LNCaP clone FGC (cell line): ENCODE measurements at places on chromosomes 16 and 17.

- DNase-seq = peak; percentile 77
Observed at GRCh38 chr17:34167354-34167753, 87.7 kb upstream of the CCL2 start.

- DNase-seq = peak; percentile 58
Observed at GRCh38 chr17:16374146-16374938, 6.5 kb upstream of the UBB start.

- DNase-seq = no peak
Observed at GRCh38 chr17:48388955-48389743, 40.9 kb downstream of the SKAP1 start.

DNA sequence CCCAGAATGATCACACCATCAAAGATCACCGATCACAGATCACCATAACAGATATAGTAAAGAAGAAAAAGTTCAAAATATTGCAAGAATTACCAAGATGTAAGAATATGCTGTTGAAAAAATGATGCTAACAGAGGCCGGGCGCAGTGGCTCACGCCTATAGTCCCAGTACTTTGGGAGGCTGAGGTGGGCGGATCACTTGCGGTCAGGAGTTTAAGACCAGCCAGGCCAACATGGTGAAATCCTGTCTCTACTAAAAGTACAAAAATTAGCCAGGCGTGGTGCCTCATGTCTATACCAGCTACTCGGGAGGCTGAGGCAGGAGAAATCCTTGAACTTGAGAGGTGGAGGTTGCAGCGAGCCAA is 53.2 kb downstream of the CPPED1 start:
- no peak for DNase-seq

DNA sequence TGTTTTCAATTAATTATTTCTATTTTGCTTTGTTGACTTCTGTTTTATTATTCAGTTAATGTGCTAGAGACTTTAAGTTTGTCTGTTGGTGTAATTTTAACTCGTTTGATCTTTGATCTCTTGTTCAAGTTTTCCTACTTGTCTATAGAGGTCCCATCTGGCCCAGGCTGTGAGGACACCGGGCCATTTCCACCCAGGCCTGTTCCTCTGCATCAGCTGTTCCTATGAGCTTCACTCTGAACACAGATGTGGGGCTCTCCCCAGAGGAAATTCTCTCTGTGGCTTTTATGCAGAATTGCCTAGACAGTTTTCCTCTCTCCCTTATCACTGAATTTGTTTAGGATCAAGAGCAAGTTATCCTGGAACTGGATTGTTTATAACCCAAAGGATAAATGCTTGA is 44.7 kb downstream of the MYO18A start:
- DNase-seq = no peak

DNA sequence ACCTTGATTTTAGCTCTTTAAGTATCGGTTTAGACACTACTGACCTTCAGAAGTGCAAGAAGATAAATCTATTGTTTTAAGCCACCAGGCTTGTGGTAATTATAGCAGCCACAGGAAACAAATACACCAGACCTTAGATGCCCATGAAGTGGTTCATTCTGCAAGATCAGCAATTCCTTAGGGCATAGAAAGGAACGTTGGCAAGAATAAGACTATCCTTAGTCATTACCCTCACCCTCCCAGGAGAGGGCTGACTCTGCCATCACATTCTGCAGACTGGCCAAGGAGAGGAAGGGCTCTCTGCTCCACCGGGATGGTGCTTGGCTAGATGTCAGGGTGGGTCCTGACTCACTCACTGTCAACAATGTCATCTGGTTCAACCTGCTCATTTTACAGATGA is 14.1 kb upstream of the NDEL1 start:
- DNase-seq = no peak

DNA sequence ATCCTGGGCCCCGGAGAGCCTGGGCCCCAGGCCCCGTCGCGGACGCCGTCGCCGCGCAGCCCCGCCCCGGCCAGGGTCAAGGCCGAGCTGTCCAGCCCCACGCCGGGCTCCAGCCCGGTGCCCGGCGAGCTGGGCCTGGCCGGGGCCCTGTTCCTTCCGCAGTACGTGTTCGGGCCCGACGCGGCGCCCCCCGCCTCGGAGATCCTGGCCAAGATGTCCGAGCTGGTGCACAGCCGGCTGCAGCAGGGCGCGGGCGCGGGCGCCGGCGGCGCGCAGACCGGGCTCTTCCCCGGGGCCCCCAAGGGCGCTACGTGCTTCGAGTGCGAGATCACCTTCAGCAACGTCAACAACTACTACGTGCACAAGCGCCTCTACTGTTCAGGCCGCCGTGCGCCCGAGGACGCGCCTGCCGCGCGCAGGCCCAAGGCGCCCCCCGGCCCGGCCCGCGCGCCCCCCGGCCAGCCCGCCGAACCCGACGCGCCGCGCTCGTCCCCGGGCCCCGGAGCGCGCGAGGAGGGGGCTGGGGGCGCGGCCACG is 36.8 kb upstream of the ZC3H18 start:
- DNase-seq = no peak

DNA sequence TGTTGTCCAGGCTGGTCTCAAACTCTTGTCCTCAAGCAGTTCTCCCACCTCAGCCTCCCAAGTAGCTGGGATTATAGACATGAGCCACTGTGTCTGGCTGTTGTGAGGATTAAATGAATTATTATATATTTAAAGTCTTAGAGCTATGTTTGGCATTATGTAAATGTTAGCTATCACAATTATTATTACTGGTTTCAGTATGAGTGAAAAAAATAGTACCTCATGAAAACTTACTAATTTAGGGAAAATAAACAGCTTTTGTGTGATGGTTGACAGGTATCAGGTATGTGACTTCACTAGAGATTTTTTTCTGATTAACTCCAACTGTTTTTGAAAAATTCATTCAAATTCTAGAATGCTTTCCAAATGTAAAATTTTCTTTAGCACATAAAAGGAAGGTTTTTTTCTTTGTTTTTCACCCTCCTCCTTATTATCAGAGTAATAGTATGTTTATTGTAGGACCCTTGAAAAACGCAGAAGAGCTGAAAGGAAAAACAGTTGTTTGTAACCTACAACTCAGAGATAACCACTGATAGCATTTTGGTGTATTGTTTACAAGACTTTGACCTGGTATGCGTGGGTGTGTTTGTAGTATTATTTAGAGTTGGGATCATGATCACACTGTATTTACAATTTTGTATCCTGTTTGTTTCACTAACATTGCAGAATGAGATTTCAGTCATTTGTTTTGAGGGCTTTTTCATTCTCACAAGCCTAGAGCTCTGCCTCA is 13.2 kb downstream of the NLK start:
- no peak for DNase-seq
